ENCODE measurements at places on chromosomes 3 and 15.

DNA sequence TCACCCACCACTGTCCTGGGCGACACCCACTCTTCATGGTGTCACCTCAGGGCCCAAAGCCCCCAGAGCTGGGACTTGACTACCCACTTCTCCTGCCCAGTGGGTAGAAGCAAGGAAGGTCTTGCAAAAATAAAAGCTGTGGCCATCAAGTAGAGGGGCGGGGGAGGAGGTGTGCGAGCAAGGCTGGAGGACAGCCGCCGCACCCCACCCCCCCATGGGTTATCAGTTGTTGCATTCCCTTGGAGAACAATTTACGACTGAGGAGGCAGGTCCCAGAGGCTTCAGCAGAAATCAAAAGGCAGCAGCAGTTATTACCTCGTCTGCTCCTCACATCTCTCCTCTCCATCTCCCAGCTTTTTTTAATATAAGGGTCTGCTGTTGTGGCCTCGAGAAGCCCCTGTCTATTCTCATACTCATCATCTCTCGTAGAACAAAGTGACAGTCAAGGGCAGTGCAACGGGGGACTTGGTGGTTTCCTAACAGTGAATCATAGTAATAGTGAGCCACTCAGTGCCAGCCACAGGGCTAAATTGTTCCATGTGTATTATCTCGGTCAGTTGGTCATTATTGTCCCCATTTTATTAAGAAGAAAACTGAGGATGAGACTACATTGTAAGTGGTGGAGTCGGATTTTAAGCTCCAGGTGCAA is 116.4 kb downstream of the PDCD6IP start:
- no peak for DNase-seq

DNA sequence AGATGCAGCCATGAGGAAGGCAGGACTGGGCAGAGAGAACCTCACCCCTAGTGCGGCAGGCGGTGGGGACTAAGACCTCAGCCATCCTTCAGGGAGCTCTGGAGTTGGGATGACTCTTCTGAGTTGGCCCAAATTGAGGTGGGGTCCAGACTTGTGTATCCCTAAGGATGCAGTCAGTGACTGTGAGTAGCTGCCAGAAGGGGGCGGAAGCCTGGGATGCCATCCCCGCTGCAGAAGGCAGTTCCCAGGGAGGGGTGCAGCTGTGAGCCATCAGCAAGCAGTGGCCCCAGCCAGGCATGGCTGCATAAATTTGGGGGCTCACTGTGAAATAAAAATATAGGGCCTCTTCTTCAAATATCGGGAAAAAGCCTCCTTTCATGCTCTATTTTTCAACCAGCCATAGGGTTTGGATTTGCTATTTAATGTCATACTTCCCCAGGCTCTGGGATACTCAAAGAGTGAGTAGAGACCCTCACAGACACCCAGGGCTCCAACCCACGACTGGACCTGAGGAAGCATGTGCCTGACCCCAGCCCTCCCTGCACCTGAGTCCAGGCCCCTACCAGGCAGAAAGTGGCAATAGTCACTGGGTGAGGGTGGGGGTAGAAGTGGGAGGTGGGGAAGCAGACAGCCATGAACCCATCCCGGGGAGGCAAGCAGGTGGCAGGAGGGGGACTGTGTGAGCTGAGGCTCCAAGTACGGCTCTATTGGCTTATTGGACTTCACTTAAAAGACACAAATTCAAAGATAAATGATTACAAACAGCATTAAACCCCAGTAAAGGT is 30.5 kb downstream of the GRK7 start:
- DNase-seq = no peak

GRCh38 chr3:23550402-23550801 is 255.4 kb upstream of the UBE2E1 start:
- no peak for DNase-seq

GRCh38 chr15:56930669-56931313 is 12.3 kb downstream of the TCF12 start:
- no peak for DNase-seq

GRCh38 chr3:160754371-160754854 is 1.6 kb upstream of the PPM1L start:
- peak; percentile 18 for DNase-seq

GRCh38 chr3:17995769-17996168 is 253.3 kb upstream of the TBC1D5 start:
- DNase-seq = no peak

DNA sequence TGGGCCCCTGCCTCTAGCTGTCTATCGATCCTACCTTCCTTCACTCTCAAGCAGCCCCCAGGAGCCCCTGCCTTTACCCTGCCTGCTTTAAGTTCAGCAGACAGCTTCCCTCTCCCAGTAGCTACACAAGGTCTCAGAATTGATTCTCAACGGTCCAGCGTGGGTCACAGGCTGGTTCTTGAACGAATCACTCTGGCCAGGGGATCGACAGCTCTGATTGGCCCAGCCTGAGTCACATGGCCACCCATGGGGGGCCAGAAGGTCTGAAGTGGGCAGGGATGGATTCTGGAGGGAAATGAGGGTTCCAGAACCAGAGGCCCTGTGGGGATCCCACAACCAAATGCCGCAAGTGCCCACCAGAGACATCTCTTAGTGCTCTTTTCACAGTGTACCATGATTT is 23.7 kb upstream of the CCDC174 start:
- no peak for DNase-seq

DNA sequence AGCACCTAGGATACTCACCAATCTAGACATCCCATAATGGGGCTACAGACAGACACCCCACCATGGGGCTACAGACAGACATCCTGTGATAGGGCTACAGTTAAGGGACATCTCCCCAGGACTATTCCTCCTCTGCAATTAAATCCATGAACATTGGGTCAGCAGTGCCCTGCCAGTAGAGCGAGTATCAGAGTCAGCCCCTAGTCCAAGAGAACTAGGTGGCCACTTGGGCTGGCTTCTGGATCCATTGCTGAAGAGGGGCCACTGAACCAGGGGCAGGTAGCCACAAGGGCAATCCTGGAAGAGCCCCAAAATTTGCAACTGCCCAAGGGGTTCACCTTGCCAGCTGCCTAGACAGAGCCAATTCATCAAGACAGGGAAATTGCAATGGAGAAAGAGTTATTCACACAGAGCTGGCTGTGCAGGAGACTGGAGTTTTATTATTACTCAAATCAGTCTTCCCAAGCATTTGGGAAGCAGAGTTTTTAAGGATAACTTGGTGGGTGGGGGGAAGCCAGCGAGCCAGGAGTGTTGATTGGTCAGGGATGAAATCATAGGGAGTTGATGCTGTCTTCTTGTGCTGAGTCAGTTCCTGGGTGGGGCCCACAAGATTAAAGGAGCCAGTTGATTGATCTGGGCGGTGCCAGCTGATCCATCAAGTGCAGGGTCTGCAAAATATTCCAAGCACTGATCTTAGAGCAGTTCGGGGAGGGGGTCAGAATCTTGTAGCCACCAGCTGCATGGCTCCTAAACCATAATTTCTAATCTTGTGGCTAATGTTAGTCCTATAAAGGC is 170.2 kb upstream of the SMAD3 start:
- no peak for DNase-seq

DNA sequence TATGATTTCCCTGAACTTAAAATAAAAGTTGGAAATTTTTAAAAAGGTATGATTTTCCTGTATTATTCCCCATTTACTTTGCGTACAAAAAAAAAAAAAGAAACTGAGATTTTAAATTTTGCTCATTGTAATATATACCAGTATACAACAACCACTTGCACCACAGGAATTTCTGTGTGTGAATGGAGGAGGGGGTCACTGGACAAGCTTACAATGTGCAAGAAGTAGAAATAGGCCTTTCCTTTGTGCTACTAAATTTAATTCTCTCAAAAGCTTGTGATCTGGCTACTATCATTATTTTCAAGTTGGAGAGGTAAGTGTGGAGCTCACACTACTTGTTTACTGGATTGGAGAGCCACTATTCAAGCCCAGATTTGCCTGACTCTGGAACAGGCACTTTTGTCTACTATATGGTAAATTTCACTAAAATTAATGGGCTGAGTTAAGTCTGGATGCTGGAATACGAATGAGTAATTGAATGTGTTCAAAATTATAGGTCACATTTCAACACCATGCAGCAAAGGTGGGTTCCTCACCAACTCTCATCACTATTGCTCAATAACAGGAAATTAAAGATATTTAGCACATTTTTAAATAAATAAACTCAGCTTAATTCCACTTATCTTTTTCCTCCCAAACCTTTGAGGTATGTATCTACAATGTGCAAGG is 148.0 kb upstream of the MBNL1 start:
- DNase-seq = no peak

GRCh38 chr3:193826159-193826795 is 233.3 kb downstream of the OPA1 start:
- DNase-seq = no peak

DNA sequence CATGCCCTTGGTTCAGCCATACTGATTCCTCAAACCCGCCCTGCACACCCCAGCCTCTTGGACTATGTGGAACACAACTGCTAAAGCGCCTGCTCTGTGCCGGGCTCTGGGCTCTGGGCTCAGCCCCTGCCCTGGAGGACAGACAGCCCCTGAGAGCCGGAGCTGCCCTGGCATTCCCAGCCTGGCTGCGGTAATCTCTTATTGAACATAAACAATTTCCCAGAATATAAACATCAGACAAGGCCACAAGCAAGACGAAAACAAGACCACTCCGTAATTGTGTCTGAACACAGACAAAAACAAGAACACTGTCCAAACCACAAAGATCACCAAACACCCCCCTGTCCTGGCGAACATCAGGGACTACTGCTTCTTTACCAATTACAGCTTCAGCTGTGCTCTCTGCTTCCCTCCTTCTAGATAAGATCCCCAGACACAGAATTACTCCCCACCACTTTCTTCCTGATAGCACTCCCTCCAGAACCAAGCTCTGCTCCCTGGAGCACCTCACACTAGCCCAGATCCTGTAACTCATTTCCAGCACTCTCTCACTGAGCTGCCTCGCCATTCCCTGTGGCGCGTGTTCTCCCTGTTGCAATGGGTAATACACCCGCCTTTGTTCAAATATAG is 57.1 kb upstream of the TLE3 start:
- DNase-seq = no peak

DNA sequence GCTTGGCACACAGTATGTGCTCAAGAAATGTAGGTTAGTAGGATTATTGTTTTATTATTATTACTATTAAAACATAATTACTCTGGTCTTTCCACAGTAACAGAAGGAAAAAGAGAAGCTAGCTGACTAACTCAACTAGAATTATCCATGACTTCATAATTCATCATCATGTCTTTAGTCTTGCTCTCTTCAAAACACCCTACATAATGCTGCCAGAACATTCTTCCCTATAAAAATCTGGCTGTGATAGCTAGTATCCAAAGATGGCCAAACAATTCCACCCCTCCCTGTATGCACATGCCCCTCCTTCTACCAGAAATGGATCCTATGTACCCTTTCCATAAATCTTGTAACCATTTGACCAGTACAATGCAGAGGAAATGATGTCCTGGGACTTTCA is 48.8 kb upstream of the SRGAP3 start:
- no peak for DNase-seq

- DNase-seq = no peak
Observed at GRCh38 chr3:26307787-26308186, 314.8 kb upstream of the LRRC3B start.

DNA sequence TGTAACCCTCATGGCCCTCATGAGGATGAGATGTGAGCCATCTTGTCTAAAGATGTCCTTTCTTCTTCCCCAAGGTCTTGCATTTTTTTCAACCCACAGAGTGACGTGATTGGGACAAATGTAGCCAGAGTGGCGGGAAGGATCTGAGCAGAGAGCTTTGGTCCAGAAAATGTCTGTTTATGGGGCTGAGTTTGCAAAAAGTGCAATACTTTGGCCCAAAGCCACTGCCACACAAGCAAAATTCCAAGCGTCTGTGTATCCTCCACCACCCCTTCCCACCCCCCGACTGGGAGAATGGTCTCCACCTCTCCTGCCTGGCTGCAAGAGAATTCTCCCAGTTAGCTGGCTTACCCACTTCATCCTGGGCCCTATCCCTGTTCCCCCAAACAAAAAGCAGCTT is 246.9 kb upstream of the LRIG1 start:
- DNase-seq = no peak

DNA sequence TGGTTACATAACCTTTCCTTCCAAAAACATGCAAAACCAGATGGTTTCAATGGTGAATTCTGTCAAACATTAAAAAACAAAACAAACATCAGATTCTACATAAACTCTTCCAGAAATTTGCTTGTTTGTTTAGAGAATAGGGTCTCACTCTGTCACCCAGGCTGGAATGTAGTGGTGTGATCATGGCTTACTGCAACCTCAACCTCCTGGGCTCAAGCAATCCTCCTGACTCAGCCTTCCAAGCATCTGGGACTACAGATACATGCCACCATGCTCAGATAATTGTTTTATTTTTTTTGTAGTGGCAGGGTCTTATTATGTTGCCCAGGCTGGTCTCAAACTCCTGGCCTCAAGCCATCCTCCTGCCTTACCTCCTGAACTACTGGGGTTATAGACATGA is 36.1 kb downstream of the FBXL2 start:
- DNase-seq = no peak

DNA sequence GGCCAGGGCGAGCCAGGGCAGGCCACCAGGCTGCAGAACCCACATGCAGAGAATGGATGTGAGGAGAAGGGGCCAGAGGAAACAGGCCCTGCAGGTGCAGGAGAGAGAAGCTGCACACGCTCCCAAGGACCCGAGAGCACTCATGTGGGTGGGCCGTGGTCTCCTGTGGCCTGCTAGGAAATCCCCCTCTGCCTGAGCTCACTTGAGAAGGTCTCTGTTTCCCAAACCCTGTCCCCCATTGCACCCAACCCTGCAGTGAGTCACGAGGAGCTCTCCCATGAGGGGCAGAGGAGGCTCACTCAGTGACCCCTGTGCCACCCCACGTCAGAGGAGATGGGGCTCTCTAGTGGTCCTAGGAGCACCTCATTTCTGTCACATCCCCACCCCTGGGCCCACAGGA is 111.1 kb downstream of the KLF13 start:
- peak; percentile 11 for DNase-seq

- DNase-seq = no peak
Observed at GRCh38 chr15:53716909-53717876, 42.3 kb downstream of the WDR72 start.

GRCh38 chr15:80204231-80204630 is 47.8 kb downstream of the CTXND1 start:
- no peak for DNase-seq

DNA sequence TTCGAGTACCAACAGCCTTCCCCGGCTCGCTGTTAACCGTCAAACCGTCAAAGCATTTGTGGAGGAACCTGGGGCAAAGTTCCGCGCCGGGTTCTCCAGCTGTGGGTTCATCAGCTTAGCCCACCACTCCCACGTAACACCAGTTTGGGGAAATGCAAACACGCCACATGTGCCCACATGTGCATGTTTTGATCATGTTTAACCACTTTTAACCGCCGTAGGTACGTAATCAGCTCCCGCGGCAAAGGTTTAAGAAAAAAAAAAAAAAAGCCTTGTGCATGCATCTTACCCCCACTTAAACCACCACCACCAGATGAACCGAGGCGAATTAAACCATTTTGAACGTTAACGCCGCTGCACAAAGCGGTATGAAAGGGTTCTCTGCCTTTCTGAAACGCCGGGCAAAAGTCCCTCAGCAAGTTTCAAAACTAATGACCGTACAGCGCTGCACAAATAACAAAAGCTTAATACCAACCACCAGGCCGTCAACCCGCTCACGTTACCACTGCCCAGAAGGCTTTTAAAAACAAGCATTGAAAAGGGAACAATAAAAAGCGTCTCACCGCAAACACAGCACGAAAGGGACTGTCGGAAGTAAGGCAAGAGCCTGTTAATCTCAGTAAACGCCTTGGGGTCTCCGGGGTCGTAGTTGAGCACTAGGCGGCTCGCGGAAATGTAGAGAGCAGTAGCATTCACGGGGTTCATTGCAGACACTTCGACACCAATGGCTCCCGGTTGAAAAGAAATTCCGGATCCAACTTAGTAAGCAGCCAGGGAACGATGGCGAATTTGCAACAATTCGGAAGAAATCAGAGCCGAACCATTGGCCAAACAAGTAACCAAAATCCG is 1.5 kb downstream of the MSL2 start:
- DNase-seq = peak; percentile 85
